ENCODE measurements at places on chromosomes 6 and 20.

GRCh38 chr6:43833223-43833995 lies 63.4 kb downstream of the VEGFA start:
- no peak for DNase-seq

GRCh38 chr6:160428069-160428430 lies 79.9 kb downstream of the SLC22A3 start:
- no peak for DNase-seq

DNA sequence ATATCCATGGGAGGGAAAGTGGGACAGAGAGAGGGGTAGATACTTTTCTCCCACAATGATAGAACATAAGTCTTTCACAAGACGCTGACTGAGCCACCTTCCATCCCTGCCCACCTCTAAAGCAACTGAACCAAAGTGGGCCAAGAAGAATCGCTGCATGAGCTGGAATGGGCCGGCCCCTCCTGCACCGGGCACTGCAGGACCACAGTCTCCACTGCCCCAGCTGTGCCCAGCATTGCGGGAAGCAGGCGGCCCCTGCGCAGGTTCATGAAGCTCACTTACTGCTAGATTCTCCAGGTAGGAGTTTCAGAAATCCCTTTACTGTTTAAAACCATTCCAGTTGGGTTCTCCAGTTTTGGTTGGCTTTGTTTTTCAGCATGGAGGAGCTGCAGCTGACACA lies 32.0 kb upstream of the CST7 start:
- DNase-seq: no peak

- no peak for DNase-seq
These were observed 150.4 kb downstream of the GRM4 start for GRCh38 chr6:33995309-33996119.

DNA sequence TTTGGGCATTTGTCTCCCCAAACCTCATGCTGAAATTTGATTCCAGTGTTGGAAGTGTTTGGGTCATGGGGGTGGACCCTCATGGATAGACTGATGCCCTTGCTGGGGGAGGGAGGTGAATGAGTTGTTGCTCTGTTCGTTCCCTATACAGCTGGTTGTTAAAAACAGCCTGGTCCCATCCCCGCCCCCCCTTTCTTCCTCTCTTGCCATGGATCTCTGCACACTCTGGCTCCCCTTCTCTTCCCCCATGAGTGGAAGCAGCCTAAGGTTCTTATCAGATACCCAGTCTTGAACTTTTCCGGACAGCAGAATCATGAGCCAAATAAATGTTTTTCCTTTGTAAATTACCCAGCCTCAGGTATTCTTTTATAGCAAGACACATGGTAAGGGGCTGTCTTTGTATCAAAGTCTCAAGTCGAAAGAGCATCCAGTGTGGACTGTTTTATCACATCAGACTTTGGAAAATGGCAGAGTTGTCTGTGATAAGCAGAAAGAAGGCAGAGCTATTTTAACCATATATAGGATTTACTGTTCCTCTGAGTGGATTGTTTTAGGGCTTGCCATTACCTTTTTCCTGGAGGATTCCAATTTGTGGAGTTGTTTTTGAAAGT lies 31.2 kb downstream of the SLC9A8 start:
- no peak for DNase-seq
